ENCODE measurements at places on chromosomes 12 and 14.

DNA sequence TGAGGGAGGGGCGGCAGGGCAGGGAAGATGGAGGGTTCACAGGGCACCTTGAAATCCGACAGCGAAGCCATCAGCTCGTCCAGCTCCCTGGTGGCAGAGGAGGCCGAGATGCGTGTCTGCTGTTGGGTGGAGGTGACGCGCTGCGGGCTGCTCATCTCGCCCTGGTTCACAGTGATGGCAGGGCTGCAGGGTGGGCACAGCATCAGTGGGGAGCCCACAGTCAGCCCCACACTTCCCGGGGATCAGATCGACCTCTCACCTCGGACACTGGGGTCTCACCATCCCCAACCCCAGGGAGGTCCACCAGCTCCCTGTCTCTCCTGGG lies 20.6 kb upstream of the RPLP0 start:
- no peak for DNase-seq

DNA sequence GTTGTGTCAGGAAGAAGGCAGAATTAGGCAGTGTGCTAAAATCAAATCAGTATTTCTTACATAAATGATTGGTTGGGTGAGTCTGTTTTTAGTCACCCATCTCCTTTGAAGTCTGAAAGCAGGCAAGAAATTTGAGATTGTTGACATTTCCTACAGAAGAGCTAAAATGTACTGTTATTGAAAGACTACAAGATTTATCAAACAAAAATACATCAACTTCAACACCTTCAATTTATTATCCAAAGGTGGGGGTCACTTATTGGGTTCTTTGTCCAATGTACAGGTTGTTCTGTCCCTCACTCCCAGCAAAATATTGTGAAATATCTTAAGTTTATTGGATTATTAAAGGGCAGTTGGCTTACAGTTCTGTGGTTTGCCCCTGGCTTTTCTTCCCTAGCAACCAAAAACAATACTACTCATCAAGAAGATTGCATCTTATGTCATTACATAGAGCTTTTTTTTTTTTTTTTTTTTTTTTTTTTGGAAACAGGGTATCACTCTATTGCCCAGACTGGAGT lies 20.6 kb upstream of the PKP2 start:
- DNase-seq: no peak

DNA sequence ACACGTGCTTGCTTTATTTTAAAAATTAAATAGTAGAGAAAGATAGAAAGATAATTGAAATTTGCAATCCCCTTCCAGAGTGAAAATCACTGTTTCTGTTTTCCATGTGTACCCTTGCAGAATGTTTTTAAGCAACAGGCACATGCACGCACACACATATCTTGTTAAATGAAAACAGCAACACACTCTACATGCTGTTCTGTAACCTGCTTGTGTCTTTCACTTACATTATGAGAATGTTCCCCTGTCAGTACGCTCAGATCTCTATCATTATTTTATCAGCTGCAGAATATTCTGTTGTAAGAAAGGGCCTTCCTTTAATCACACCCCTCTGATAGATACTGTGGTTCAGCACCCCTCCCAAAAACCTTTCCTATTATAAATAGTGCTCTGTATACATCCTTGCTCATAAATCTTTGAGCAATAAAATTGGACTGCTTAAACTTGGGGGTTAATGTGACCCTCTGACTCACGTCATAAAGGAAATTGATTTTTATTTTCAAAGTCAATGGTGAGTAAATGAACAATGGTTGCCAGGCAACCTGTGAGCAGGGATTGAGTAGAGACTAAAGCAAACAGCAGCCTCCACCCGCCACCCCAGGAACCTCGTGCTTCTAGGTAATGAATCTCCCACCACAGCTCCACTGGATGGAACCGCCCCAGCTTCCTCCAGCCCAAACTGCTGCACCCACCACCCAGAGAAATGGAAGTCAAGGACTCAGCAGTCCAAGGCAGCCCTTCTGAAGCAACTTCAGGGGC lies 31.9 kb upstream of the CHGA start:
- DNase-seq: no peak

GRCh38 chr14:100381395-100382105 lies 58.4 kb downstream of the SLC25A47 start:
- no peak for DNase-seq

- no peak for DNase-seq
Measured at GRCh38 chr12:18897823-18898222, 159.9 kb downstream of the CAPZA3 start.

DNA sequence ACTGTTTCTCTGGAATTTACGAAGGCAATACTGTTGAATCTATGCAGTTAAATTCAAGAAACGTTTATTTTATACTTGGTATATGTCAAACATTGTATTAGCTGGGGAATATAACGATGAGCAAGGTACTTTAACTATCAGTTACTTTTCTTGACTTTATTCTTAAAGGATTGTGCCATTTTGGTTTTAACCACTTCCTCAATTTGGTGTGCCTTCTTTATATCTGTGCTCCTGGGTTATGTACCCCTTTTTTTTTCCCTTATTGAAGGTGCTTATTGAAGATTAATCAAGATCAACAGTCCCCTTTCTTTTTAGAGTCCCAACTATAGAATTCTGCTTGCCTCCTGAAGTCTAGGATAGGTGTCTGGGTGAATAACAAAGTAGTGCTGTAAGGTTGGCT lies 5.8 kb downstream of the RAB21 start:
- DNase-seq: no peak

- DNase-seq: no peak
Measured at GRCh38 chr12:70317781-70318180, 48.3 kb upstream of the KCNMB4 start.

DNA sequence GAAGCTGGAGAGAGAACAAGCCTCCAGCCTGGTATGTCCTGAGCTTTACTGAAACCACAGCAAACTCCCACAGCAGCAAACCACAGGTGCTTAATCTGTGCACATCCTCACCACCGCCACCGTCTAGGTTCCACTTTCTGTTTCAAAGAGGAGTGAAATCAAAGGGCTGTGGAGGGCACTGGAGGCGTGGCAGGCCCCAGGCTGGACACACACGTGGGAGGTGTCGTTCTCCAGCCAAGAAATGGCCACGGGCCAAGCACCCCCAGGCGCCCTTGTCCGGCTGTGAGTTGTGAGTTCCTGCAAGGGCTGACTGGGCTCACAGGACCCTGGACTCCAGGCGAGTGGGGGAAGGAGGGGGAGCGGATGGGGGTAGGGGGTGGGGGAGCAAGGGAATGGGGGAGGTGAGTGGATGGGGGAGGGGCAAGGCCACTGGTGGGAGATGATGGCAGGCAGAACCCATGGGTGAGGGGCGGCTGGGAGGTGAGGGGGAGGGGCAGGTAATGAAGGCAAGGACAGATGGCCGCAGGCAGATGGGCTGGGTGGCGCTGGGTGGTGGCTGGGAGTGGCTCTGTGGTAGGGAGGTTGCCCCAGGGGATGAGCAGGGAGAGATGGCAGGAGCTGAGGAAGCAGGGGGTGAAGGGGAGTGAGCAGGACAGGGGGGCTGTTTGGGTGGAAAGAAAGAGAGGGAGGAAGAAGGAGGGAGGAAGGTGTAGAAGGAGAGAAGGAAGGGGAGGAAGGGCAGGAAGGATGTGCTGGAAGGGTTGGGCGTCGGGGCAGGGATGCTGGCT lies 86.7 kb downstream of the NCOR2 start:
- DNase-seq: no peak

- DNase-seq: no peak
Measured at GRCh38 chr14:68473069-68473468, 319.8 kb downstream of the ZFP36L1 start.
